Ascending aorta (tissue), 2 donors: ENCODE measurements at places on chromosomes 6 and 20.
A peak's percentile ranks its signal among the peaks of the same experiment; 100 is the strongest.

DNA sequence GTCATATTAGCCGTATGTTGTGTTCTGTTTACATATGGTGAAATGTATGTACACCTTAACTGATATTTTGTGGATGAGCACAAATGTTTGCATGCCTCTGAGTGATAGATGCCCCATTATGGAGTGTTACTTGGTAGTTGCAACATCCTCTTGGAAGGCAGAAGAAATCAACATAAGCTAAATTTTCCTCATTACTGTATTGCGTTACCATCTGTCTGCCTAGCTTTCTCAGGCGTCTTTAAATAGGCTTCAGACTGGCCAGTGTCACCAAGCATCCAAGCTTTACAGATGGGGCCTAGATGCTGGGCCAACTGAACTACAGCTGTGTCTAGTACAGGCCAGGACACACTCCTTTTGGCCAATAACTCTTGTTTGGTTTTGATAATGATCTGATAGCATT is 250.6 kb downstream of the SAMD5 start:
- no peak overlapping the region for H3K27ac ChIP-seq
- H3K36me3 ChIP-seq, result no peaks in the 10 kb centered on the region
- H3K4me3 ChIP-seq, result no peak overlapping the region
- no peaks in the 10 kb centered on the region for H3K27me3 ChIP-seq
- no peak for DNase-seq

DNA sequence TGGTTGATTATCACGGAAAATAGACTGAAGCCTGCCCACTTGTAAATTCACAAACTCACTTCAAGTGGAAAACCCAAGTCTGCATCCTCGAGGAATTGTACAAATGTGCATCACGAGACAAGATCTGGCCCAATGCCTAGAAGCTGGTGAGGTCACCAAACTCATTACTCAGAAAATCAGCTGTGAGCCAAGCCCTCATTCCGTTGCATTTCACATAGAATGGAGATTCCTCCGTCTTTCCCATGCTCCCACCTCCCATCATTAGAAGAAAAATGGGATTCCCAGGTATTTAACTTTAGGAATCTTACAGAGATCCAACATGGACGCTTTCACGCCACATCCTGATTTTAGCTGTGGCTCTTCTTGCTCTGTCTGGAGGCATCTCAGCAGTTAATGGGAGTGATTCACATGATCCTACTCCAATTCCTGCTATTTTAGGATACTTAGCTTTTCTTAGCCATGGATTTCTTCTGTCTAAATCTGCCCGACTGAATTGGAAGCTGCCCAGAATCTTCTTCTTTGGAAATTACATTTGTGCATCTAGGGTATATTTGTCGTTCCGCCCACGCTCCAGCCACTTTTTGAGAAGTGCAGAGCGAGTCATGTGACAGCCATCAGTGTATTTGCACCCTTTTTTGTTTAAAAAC is 68.7 kb upstream of the STMND1 start:
- H3K27ac ChIP-seq, result peak overlapping the region; percentile 78
- H3K27me3 ChIP-seq, result no peaks in the 10 kb centered on the region
- peaks cover 9% of the 10 kb centered on the region for H3K4me1 ChIP-seq

DNA sequence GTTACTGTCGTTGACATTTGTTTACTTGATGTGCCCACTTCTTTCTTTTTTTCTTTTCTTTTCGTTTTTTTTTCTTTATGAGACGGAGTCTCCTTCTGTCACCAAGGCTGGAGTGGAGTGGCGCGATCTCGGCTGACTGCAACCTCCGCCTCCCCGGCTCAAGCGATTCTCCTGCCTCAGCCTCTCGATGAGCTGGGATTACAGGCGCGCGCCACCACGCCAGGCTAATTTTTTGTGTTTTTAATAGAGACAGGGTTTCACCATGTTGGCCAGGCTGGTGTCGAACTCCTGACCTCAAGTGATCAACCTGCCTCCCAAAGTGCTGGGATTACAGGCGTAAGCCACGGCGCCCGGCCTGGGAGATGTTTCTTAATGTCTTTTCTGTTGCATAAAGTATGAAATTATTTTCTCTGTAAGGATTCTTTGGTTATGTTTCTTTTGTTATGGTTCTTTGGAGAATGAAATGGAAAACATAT is 33.3 kb upstream of the PRSS16 start:
- no peak overlapping the region for H3K27ac ChIP-seq
- no peak for DNase-seq
- no peaks in the 10 kb centered on the region for H3K4me1 ChIP-seq
- no peak overlapping the region for H3K4me3 ChIP-seq
- H3K36me3 ChIP-seq, result no peaks in the 10 kb centered on the region

DNA sequence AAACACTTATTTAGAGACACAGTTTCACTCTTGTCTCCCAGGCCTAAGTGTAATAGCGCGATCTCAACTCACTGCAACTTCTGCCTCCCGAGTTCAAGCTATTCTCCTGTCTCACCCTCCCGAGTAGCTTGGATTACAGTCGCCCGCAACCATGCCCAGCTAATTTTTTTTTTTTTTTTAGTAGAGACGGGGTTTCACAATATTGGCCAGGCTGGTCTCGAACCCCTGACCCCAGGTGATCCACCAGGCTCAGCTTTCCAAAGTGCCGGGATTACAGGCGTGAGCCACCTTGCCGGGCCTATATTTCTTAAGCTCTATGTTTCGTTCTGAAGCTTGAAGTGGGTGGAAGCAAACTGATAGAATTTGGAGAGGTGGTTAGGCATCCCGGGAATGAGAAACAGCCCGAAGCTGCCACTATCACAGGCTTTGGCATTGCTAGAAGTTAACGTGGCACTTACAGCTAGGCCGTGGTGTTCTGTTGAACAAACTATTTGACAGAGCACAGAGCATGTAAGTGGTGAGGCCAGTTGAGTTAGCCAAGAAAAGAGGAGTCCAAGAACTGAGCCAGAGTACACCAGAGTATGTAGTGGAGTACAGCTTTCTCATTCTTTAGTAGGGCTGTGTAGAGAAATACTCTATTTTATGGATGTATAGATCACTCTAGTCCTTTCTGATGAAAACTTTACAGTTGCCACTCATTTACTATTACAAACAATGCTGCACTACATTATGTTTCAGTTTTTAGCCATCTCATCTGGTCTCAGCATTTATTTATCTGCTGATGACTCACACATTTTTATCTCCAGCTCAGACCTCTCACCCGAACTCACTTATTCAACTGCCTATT is 62.0 kb upstream of the HFE start:
- peak overlapping the region; percentile 97 for H3K27ac ChIP-seq
- no peaks in the 10 kb centered on the region for H3K27me3 ChIP-seq
- H3K36me3 ChIP-seq, result no peaks in the 10 kb centered on the region
- peak overlapping the region; percentile 64 for H3K4me3 ChIP-seq
